Ascending aorta (tissue), 2 donors: ENCODE measurements at places on chromosomes 13 and 19. TPM values are rescaled to one million over a fixed set of nuclear protein-coding genes. Genes with fewer than 3 reads are reported as not detected.

GRCh38 chr19:51002089-51002532 is 707 bp upstream of the KLK8 start:
- no peaks in the 10 kb centered on the region for H3K27me3 ChIP-seq
- no peak for DNase-seq
- no peaks in the 10 kb centered on the region for H3K4me1 ChIP-seq
- no peak overlapping the region for H3K4me3 ChIP-seq
- no peak overlapping the region for H3K27ac ChIP-seq

DNA sequence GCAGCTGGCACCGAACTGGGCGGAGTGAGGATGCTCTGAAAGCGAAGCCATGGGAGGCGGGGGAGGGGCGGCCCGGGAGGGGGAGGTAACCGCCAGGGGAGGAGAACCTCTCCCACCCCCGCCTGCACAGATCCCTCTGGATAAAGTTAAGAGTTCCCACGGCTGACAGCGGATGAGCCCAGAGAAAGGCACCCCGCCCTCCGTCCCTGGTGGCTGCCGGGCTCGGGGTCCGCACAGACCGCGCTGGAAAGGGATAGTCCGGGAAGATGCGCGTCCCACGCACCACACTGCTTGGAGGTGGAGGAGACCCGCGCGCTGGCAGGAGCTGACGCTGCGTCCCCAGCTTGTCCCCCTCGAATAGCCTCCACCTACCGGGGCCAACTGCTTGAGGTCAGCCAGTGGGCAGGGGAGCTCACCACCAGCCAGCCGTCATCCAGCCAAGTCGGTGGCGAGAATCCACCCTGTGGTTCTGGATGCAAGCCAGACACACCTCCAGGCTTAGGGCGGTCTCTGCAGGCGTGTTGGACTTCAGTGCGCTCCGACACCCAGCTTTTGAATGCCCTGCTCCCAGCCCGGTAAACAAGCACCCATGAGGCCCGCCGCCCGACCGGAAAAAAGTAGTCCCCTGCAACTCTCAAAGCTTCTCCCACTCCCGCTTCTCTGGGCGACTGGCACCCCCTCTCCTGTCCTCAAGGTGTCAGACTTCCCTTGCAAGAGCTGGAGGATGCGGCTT is at the start of gene TRPC4:
Gene TRPC4 (minus strand): TSS at position 17 of the 733 bp plus-strand sequence. CDS start 86,439 bp downstream, outside the sequence.
- DNase-seq = peak; percentile 64
- no peaks in the 10 kb centered on the region for H3K27me3 ChIP-seq
- peak within 1 kb of the TSS; percentile 75 for H3K4me3 ChIP-seq
- H3K27ac ChIP-seq = peak within 1 kb of the TSS; percentile 48

- H3K27me3 ChIP-seq = no peaks in the 10 kb centered on the region
- H3K27ac ChIP-seq = no peak overlapping the region
- DNase-seq = no peak
- no peaks in the 10 kb centered on the region for H3K4me1 ChIP-seq
Measured at GRCh38 chr19:16153582-16154336, 10.3 kb downstream of the HSH2D start.

GRCh38 chr13:42413484-42413815 is 141.5 kb downstream of the AKAP11 start:
- H3K4me3 ChIP-seq = no peak overlapping the region
- DNase-seq = no peak
- no peaks in the 10 kb centered on the region for H3K4me1 ChIP-seq
- H3K36me3 ChIP-seq = no peaks in the 10 kb centered on the region

DNA sequence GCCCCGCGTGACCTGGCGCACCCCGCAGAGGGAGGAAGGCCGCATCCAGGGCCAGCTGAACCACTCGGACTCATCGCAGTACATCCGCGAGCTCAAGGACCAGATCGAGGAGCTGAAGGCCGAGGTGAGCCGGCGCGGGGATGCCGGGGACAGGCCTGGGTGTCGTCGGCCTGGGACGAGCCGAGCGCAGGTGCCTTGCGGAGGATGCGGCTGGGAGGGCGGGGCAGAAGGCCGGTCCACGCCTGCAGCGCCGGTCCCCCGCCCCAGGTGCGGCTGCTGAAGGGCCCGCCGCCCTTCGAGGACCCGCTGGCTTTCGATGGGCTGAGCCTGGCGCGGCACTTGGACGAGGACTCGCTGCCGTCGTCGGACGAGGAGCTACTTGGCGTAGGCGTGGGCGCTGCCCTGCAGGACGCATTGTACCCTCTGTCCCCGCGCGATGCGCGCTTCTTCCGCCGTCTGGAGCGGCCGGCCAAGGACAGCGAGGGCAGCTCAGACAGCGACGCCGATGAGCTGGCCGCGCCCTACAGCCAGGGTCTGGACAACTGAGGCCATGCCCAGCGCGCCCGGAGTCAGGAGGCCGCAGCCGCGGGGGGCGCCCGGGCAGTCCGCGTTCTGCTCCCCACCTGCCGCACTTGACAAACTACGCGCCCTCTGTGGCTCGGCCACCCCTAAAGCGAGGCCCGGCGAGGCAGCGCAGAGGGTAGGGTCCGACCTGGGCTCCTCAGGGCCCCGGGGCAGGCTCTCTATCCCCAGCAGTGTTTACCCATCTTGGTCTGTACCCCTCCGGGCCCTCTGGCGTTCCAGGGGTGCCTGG is 10.8 kb downstream of the PRR36 start:
- peaks cover 6% of the 10 kb centered on the region for H3K36me3 ChIP-seq
- peaks cover 1% of the 10 kb centered on the region for H3K4me1 ChIP-seq
- no peak overlapping the region for H3K27ac ChIP-seq
- peaks cover under 1% of the 10 kb centered on the region for H3K27me3 ChIP-seq
- no peak overlapping the region for H3K4me3 ChIP-seq

The CEACAM7 gene
- not detected for total RNA-seq

GRCh38 chr13:108549934-108550333 is 79.5 kb upstream of the MYO16 start:
- no peaks in the 10 kb centered on the region for H3K27me3 ChIP-seq
- no peak for DNase-seq
- H3K36me3 ChIP-seq = no peaks in the 10 kb centered on the region
- H3K4me3 ChIP-seq = no peak overlapping the region

The POSTN gene
- 149 TPM for total RNA-seq

- H3K27me3 ChIP-seq = no peaks in the 10 kb centered on the region
- DNase-seq = no peak
- no peaks in the 10 kb centered on the region for H3K4me1 ChIP-seq
- no peak overlapping the region for H3K4me3 ChIP-seq
- no peak overlapping the region for H3K27ac ChIP-seq
Measured at GRCh38 chr13:32829269-32829668, 187.0 kb upstream of the KL start.

The CCNE1 gene
- not detected for total RNA-seq

DNA sequence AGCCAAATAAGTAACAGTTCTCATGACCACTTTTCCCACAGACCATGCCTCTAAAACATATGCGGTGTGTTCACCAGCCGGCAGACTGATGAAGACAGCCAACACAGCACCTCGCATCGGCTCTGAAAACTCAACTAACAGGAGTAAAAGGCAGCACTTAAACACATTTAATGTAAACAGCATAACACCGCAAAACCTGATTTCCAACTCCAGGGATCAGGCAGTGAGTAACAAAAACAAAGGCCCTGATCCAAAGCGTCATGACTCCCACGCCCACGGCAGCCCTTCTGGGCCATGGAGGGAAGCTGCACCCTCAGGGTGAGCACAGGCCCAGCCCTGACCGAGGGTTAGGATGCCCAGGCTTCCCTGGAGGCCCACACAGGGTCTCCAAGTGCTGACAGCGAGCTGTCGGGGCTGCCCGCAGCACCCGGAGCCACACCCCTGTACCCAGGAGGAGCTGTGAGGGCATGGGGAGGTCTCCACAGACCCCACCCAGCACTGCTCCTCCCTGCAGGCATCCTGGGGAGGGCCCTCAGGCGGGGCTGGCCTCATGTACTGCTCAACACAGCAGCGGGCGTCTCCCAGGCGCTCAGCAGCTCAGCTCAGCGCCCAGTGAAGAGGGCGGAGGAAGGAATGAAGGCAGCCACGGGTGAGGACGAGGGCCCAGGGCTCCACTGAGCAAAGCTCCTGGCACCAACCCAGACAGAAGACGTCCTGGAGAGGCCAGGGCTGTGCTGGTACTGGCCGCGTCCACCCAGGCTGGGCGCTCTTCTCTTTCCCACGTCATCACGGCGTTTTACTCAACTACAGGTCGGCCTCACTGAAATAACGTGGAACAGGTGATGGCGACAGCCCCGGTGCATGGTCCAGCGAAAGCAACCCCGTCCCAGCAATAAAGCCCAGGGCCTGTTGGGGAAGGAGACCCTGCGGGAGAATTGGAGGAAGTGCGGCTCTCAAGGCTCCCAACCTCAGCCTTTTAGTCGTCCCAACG is 53.7 kb downstream of the RASA3 start:
- H3K4me3 ChIP-seq = no peak overlapping the region
- no peaks in the 10 kb centered on the region for H3K4me1 ChIP-seq
- H3K27me3 ChIP-seq = no peaks in the 10 kb centered on the region
- peak; percentile 69 for DNase-seq
- H3K36me3 ChIP-seq = peaks cover 5% of the 10 kb centered on the region

GRCh38 chr13:98892821-98893220 is 85.0 kb downstream of the DOCK9 start:
- H3K4me3 ChIP-seq = no peak overlapping the region
- no peaks in the 10 kb centered on the region for H3K36me3 ChIP-seq
- H3K27me3 ChIP-seq = no peaks in the 10 kb centered on the region
- no peak overlapping the region for H3K27ac ChIP-seq
- DNase-seq = no peak

- H3K27me3 ChIP-seq = no peaks in the 10 kb centered on the region
- H3K4me1 ChIP-seq = no peaks in the 10 kb centered on the region
- no peak for DNase-seq
- no peak overlapping the region for H3K27ac ChIP-seq
Measured at GRCh38 chr13:73412933-73413332, 354.1 kb downstream of the KLF5 start.

- no peak overlapping the region for H3K4me3 ChIP-seq
- H3K36me3 ChIP-seq = no peaks in the 10 kb centered on the region
- no peak overlapping the region for H3K27ac ChIP-seq
- DNase-seq = no peak
- no peaks in the 10 kb centered on the region for H3K27me3 ChIP-seq
Measured at GRCh38 chr13:91292630-91293221, 54.8 kb upstream of the MIR17HG start.

The CCDC169 gene
- 4.7 TPM for total RNA-seq

- no peak for DNase-seq
- peaks cover 35% of the 10 kb centered on the region for H3K36me3 ChIP-seq
- H3K27me3 ChIP-seq = no peaks in the 10 kb centered on the region
- H3K27ac ChIP-seq = peak overlapping the region; percentile 89
Measured at GRCh38 chr19:11196406-11197287, 698 bp downstream of the KANK2 start.

The PALM3 gene
- 1.7 TPM for total RNA-seq

- no peaks in the 10 kb centered on the region for H3K4me1 ChIP-seq
- H3K4me3 ChIP-seq = no peak overlapping the region
Measured at GRCh38 chr13:46354156-46355087, 32.6 kb downstream of the RUBCNL start.

The ZNF223 gene
- not detected for total RNA-seq

The ATP1A3 gene
- total RNA-seq = 1.1 TPM

DNA sequence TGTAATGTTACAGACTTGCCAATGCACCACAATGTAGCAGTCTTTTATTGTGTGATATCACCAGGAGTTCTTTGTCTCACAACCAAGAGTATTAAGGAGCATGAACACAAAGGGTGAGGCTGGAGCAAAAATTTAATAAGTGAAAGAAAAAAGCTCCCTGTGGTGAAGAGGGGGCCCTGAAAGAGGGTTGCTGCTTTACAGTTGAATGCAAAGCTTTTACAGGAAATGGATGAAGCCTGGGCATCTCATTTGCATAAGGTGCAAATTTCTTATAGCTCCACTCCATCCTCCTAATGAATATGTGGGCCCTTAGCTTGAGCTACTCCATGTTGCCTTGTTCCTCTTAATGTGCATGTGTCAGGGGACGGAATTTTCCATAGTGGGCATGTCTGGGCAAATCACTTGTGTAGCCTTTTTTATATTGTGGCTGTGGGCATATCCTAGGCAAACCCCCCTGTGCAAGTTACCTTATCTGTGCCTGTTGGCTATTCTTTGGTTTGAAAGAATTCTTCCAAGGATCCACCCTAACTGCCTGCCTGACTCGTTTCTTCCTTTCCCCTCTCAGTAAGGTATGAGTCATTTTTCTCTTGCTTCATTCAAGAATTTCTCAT is 45.3 kb upstream of the TRPC4 start:
- H3K27ac ChIP-seq = no peak overlapping the region
- H3K4me1 ChIP-seq = no peaks in the 10 kb centered on the region
- no peaks in the 10 kb centered on the region for H3K27me3 ChIP-seq
- DNase-seq = no peak
- H3K36me3 ChIP-seq = no peaks in the 10 kb centered on the region
- no peak overlapping the region for H3K4me3 ChIP-seq

GRCh38 chr13:45370922-45371406 is 30.0 kb upstream of the TPT1 start:
- H3K27ac ChIP-seq = no peak overlapping the region
- no peaks in the 10 kb centered on the region for H3K27me3 ChIP-seq
- H3K4me1 ChIP-seq = peaks cover 5% of the 10 kb centered on the region
- no peak for DNase-seq
- no peaks in the 10 kb centered on the region for H3K36me3 ChIP-seq
